ENCODE measurements at places on chromosomes 11 and 22. TPM values are rescaled to one million over a fixed set of nuclear protein-coding genes. Genes with fewer than 3 reads are reported as not detected.

DNA sequence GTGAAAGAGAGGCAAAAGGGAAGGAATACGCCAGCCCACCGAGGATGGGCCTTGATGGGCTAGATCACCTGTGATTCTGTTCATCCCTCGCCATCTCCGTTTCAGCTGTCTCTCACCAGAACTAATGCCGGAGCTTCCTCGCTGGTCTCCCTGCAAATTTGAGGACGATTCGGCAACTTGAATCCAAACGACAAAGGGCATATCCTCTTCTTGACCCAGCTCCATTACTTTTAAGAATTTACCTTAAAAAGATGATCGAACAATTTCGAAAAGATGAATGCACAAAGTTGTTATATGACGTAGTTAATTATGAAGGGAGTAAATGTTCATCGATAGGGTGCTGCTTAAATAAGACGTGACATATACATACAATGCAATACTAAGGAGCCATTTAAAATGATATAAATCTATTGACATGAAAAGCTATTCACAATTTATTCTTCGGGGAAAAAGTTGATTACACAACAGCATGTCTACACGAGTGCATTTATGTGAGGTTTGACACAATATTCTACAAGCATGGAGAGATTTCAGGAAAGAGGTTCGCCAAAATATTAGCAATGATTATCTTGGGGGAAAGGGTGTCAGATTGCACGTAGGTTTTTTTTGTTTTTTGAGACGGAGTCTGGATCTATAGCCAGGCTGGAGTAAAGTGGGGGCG is 937 bp upstream of the FAM168A start:
- no peaks in the 10 kb centered on the region for H3K27me3 ChIP-seq
- no peak for DNase-seq
- no peaks in the 10 kb centered on the region for H3K4me1 ChIP-seq
- H3K4me3 ChIP-seq, result peak overlapping the region; percentile 57
- peak overlapping the region; percentile 80 for H3K27ac ChIP-seq
- H3K36me3 ChIP-seq, result no peaks in the 10 kb centered on the region

DNA sequence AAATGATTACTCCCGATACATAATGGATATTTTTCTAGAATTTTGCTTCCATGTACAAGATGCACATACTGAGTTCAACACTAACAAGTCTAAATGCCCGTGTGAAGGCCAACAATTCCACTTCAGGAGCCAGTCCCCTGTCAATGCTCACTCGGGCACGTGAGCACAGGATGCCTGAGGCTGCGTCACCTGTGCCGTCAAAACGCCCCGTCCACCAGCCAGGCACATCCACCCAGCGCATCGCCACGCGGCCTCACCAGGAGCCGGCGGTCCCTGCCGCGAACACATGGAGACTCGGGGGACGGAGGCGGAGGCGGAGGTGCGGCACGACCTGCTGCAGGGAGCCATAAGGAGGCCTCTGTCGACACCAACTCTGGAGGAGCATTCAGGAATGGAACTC is 9.8 kb downstream of the TOLLIP start:
- H3K27ac ChIP-seq, result peak overlapping the region; percentile 50
- H3K4me1 ChIP-seq, result peaks cover 38% of the 10 kb centered on the region
- DNase-seq, result no peak
- H3K4me3 ChIP-seq, result no peak overlapping the region

GRCh38 chr22:19168088-19168890 is 10.2 kb downstream of the SLC25A1 start:
- peaks cover 52% of the 10 kb centered on the region for H3K27me3 ChIP-seq
- DNase-seq, result no peak
- no peaks in the 10 kb centered on the region for H3K36me3 ChIP-seq

DNA sequence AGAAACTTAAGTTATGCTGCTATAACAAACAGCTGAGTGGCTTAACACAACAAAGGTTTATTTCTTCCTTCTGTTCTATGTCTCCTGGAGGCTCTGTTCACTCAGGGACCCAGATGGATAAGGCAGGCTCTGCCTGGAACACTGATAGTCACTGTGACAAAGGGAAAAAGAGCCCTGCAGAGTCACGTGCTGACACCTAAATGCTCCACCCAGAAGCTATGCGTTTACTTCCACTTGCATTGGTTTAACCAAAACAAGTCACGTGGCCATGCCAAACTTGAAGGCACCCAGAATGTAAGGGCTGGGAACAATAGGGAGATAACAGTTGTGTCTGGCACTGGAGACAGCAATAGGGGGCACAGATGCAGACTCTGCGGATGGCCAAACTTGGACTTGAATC is 3.4 kb upstream of the MS4A15 start:
- no peak overlapping the region for H3K4me3 ChIP-seq
- H3K27ac ChIP-seq, result no peak overlapping the region
- no peaks in the 10 kb centered on the region for H3K4me1 ChIP-seq
- H3K36me3 ChIP-seq, result no peaks in the 10 kb centered on the region

Gene FZD4
- 82.8 TPM for total RNA-seq

- no peaks in the 10 kb centered on the region for H3K27me3 ChIP-seq
- no peak overlapping the region for H3K4me3 ChIP-seq
- DNase-seq, result no peak
- H3K27ac ChIP-seq, result no peak overlapping the region
- H3K4me1 ChIP-seq, result no peaks in the 10 kb centered on the region
- no peaks in the 10 kb centered on the region for H3K36me3 ChIP-seq
These were observed 3.4 kb upstream of the APLP2 start for GRCh38 chr11:130066338-130066737.

GRCh38 chr11:56890584-56891305 is 98.0 kb upstream of the OR5AK2 start:
- DNase-seq, result no peak
- no peaks in the 10 kb centered on the region for H3K27me3 ChIP-seq
- no peak overlapping the region for H3K4me3 ChIP-seq
- no peaks in the 10 kb centered on the region for H3K36me3 ChIP-seq
- H3K4me1 ChIP-seq, result no peaks in the 10 kb centered on the region

GRCh38 chr22:46576556-46577367 is 39.3 kb upstream of the CELSR1 start:
- H3K27me3 ChIP-seq, result no peaks in the 10 kb centered on the region
- H3K27ac ChIP-seq, result peak overlapping the region; percentile 73
- DNase-seq, result no peak
- no peaks in the 10 kb centered on the region for H3K36me3 ChIP-seq
- H3K4me1 ChIP-seq, result peaks cover 30% of the 10 kb centered on the region

Gene CARD18
- total RNA-seq, result not detected

Gene PTPRCAP
- 14.4 TPM for total RNA-seq

Data from tibial nerve (tissue), 4 donors.